ENCODE measurements at places on chromosomes 3 and 15.

DNA sequence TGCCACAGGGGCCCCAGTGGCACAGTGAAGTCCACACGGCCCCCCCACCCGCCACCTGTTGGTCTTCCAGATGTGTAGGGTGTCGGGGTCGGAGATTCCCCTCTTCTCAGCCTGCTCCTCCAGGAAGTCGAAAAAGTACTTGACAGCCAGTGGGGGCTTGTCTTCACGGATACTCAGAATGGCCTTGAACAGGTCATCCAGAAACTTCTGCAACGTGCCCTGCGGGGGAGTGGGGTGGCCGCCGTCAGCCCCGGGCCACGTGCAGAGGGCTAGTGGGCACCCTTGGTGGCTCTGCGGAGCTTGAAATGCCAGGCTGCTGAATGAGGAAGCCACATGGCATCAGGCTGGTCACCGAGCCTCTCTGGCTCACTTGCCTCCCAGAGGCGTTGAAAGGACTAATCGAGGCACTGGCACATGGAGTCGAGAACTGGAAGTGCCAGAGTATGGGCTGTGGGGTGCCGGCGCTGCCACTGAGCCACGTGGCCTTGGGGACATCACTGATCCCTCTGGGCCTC lies 16.6 kb downstream of the H1-8 start:
- DNase-seq, result no peak

GRCh38 chr3:188513662-188514328 lies 359.8 kb downstream of the LPP start:
- DNase-seq, result no peak

DNA sequence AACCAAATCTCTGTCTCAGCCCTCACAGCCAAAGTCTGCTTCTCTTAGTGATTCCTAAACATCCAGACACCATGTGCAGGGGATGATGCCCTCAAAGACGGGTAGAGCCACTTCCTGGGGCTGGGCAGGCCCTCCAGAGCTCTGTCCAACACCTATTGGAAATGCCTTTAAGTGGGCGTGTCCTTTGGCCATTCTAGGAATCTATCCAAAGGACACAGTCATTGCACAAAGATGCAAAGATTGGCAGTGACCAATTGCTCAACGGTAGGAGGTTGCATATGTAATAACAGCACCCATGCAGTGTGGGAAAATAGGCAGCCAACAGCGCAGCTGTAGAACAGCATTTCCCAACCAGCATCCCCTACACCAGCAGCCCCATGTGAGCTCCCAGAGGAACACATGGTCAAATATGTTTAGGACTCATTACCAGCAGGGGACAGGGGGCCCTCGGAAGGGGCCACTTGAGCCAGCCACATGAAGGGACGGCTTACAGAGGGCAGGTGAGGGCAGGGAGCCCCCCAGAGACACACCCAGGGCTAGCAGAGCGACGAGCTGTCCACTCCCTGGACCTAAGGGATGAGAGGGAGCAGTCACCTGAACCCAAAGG lies 142.8 kb upstream of the IQSEC1 start:
- no peak for DNase-seq

DNA sequence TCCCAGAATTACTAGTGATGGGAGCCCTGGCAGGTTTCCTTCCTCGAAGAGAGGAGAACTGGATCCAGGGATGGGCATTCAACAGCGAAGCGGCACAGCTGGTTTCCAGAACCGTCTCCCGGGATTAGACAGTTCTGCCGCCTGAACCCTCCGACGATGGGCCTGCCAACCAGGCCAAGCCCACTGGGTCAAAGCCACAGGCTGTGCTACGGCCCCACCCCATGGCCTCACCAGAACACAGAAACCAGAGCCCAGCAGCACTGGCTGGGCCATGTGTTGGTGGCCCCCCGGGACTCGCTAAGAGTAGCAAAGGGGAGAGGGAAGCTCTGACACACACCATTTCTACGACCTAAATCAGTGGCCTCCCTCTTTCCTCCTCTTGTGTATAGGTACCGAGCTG lies 2.2 kb downstream of the C15orf62 start:
- DNase-seq, result no peak

- DNase-seq, result no peak
These were observed 7.5 kb downstream of the VPS13C start for GRCh38 chr15:62052713-62053112.

- DNase-seq, result peak; percentile 36
These were observed 19.1 kb upstream of the TM4SF18 start for GRCh38 chr3:149352556-149352955.

- peak; percentile 44 for DNase-seq
These were observed 755 bp downstream of the PDE8A start for GRCh38 chr15:84982301-84982920.

DNA sequence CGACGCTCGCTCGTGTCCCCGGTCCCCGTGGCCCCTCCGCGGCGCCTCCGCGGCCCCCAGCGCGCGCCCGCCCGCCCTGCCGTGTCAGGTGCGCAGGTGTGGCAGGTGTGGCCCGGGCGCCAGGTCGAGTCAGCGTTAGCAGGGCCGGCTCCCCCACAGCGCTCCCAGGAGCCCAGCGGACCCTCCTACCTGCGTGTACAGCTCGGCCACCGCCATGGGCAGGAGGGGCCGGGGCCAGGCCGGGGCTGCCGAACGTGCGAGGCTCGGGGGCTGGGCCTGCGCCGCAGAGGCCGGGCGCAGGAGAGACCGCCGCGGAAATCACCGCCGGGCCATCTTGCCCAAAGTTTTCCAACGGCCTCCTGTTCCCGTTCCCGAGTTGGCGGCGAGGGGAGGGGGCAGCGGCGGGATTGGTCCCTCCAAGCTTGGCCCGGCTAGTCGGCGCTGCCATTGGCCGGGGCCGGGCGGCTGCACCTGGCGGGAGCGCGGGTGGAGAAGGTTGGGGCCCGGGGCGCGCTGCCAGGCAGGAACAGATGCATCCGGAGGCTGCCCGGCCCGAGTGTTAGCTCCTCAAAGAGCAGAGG lies at the start of gene MYO5C:
Gene MYO5C, minus strand, starts transcription at position 384 of the 581 bp plus-strand sequence. Its CDS starts 168 bp downstream, at position 216.
- DNase-seq, result peak; percentile 80

DNA sequence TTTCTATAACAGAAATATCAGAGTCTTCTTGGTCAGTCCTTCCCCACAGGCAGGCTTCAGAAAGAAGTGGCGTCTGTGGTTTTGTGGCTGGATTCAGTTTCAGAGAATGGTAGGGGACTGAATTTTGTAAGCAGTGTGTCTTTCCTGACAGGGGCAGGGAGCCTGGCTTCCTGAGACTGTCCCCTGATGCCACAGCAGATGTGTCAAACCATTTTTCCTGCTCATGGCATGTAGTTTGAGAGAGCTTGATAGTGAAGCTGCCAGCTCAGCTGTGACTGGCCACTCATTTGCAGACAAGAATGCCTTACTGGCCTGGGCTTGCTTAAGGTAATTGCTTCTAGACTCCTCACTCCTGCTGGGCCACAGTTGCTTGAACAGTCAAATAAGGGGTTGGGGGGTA lies 26.4 kb downstream of the LARS2 start:
- DNase-seq, result no peak

- no peak for DNase-seq
These were observed 61.8 kb downstream of the GAP43 start for GRCh38 chr3:115685097-115685496.
